ENCODE measurements at places on chromosomes 1 and 21.

GRCh38 chr1:30012455-30013440 lies 710.6 kb downstream of the MATN1 start:
- DNase-seq, result no peak

GRCh38 chr21:24183077-24183476 lies 1424.2 kb downstream of the MRPL39 start:
- DNase-seq, result no peak

- DNase-seq, result peak; percentile 77
Observed at GRCh38 chr21:41121785-41122415, 46.1 kb upstream of the BACE2 start.

DNA sequence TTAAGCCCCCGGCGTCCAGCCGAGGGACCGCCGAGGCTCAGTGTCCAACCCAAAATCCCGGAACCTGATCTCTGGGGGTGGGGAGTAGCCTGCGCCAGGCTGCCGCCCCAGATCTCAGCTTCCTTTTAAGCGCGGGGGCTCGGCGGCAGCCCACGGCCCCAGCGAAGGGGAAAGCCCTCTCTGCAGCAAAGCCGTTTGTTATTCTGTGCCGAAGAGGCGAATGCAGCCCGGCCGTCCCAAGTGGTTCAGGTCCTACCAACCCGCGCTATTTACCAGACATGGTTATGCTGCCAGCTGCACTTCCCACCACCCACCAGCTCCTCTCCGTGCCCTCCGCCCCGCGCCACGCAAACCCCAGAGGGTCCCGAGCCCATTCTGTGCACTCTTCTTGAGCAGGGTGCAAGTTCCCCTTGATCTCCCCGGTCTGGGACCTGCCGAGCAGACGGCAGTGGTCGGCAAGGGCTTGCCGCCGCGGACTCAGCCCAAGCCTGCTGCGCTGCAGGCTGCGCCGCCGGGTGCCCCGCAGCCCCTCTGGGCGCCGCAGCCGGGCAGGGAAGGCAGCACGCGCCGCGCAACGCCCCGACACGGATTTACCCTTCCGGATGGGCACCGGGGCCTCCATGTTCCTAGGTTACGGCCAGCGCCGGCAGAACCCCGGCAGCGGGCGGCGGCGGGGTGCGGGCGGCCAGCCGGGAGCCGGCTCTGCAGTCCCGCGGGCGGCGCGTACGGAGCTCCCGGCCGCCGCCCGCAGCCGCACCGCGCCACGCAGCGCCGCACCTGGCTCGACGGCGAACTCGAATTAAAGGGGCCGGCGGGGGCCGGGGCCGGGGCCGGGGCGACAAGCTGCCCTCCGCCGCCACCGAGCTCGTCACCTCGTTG lies 738 bp upstream of the KCNA2 start:
- DNase-seq, result no peak

DNA sequence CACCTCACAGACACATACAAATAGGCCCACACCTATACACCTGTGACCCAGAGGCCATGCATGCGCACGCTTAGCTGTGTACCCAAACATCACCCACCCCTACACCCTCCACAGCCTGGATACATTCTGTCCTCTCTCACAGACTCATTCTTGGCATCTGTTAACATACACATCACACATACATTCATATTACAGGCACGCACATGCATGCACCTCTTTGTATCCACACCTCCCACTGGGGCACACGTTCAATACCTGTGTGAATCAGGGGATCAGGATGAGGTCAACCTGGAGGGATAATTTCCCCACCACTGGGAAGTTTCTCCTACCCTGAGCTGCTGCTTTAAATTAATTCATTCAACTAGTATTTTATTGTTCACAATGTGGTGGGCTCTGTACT lies 35.6 kb upstream of the EPB41 start:
- DNase-seq, result no peak

DNA sequence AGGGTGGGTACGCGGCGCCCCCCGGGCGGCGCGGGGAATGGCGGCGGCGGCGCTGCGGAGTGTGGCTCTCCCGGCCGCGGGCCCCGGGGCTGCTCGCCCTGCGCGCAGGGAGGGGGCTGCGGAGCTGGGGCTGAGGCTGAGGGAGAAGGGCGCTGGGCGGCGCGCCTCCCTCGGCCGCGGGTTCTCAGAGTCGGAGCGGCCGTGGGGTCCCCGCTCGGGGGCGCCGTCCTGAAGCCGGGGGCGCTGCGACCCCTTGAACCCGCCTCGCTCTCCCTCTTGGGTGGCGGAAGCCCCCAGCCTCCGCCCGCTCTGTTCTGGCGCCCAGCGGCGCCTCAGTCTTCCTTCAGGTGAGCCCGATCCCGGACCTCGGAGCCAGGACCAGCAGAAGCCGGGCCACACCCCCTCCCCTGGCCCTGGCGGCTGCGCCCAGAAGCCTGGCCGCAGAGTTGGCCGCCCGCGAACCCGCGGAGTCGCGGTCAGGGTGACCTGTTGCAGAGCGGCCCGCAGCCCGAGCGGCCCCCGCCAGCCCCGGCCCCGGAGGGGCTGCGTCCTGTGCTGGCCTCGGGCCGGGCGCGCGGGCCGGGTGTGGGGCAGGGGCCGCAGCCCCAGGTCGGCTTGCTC lies 532 bp downstream of the RALGPS2 start:
- DNase-seq, result peak; percentile 20

DNA sequence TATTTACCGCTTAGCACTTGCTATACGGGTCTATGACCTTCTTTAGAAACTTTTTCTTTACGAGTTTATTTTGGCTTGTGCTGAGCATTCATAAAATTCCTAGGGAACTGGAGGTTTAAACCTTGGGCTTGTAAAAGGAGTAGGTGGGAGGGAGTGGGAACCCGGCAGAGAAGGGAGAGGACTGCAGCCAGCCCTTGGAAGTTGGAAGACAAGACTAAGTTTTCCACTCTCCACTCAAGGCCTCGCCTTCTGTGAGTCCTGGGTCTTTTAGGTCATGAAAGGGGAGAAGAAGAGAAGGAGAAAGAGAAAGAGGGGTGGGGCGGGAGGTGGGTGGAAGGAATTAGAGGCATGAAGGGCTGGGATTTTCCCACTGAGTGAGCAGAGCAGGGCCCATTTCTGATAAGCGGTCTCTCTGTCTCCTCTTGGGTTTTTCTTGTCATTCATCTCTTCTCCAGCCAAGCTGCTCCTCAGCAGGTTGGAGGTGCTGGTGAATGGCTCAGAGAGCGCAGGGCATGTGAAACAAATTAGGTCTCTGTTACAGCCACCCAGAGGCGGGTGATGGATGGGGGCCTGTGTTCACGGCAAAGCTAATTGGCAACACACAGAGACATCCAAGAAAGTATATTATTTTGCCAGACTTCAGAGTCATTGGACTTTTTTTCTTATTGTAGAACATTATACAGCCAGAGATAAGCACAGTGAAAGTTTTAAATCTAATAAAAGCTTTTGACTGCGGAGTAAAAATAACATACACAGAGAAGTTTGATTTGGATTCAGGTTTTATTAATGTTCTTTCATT lies 247.3 kb downstream of the FOXD2 start:
- DNase-seq, result no peak

Measured in head of caudate nucleus (tissue), 42 donors.